ENCODE measurements at places on chromosomes 4 and X. TPM values are rescaled to one million over a fixed set of nuclear protein-coding genes. Genes with fewer than 3 reads are reported as not detected.

DNA sequence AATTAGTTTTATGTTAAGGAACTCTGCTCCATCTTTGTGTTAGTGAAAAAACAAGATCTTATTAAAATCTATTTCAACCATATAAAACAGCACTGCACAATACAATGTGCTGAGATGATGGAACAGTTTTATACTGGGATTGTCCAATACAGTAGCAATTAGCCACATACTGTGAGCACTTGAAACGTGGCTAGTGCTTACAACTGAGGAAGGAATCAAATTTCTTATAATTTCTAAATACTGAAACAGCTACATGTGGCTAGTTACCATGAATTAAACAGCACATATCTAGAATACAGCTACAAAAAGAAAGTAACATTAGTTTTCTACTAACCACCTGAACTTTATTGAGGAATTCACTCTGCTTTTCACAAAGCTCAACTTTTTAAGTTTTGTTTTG, 14.7 kb downstream of the NFXL1 start:
- DNase-seq, result no peak

- DNase-seq, result no peak
These were observed 25.7 kb downstream of the AFF1 start for GRCh38 chr4:86960557-86960961.

DNA sequence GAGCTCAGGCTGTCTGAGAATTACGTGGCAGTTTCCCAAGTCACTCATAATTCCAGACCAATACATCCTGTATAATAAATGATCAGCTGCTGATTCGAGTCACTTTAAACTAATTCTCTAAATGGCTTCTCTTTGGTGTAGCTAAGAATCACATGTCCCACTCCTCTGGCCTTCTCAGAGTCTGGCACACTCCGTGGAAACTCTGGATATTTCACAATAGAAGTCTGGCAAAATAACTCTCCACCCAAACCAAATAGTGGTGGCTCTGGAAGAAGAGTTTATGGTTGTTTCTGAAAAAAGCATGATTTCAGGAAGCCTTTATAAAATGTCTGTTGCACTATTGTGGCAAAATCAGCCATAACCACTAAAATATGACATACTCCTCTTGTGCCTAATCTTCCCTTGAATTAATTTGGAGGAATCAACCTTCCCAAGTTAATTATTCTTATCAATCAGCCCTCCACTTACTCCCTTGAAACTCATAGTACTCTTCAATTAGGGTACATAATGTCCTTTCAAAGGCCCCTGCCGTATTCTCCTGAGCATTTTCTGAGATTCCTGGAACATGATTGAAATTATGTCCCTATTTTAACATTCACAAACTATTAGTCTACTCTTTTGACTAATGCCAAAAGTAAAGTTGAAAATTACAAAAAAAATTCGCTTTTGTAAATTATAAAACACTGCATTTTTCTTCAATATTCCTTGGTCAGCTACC, 991.6 kb downstream of the FAT4 start:
- DNase-seq, result no peak

GRCh38 chr4:186684220-186684619, 39.4 kb downstream of the FAT1 start:
- no peak for DNase-seq

DNA sequence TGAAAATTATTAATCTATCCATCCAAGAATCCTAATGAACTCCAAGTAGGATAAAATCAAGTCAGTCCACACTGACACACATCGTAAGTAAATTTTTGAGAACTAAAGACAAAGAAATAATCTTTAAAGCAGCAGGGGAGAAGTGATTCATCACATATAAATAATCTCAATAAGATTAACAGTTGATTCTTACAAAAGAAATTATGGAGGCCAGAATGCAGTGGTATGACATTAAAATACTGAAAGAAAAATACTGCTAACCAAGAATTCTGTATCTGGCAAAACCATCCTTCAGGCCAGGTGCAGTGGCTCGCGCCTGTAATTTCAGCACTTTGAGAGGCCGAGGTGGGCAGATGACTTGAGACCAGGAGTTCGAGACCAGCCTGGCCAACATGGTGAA, 96.1 kb upstream of the SH3RF1 start:
- no peak for DNase-seq

GRCh38 chr4:178612733-178613132, 1170.5 kb upstream of the AGA start:
- DNase-seq, result no peak

DNA sequence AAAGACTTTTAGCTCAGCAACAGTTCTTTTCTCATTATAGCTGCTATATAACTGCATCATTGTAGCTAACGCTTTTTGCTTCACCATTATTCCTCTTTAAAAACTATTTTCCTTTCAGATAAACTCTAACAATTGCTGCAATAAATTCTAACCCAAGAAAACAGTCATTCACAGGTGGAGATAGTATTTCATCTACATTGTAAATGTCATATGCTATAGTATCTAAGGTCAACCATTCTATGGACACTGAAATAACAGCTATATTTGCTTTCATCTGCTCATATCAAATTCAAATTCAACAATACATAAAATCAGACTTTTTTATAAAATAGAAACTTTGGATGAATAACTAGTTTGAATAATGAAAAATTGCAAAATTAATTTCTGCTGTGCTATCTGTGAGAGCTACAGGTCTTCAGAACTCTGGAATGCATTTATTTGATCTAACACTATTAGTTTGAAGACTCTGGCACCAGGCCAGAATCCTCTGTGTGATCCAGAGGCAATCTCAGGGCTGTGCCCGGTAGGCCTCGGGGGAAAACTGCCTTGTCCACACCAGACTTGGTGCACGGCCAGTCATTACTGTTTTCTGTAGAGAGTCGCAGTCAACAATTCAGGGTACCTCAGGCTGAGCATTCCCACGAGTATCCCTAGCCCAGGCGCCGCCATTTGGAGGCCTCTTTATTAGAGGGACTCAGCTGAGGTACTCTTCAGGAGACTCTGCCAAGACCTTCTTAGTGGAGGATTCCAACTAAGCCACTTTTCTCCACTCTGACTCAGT, 332.4 kb downstream of the SLC7A11 start:
- peak; percentile 49 for DNase-seq

DNA sequence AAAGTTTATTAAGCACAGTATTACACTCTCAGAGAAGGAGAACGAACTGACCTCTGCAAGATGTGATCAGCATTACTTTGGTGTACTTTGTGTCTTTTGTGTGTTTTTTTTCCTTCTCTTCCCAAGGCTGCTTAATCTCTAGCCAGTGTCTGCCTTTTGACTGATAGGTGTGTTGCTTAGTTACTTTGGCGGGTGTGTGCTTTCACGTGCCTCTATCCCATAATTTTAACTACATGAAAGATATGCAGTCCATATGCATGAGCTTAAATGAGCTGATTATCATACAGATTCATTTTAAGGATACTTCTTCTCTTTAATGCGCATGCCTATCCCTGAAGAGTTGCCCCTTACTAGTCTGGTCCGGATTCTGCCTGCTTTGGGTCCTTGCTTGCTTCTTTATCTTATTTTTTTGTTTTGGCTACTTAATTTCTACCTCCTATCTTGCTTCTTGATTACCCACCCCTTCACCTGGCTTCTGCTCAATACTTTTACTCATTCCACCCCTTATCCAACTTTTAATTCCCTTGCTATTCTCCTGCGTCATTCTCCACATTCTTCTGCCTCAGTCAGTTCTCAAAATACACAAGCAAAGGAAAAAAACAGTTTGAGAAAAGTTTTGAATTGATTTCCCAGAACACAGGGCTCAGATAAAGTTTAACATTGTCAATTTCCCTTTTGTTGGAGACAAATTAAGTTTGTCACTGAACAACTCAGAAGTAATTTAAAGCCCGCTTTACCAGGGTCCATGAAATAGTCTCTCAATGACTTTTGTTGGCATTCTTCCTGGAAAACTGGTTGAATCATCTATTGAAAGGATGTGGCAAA, 182.0 kb downstream of the TENT5D start:
- DNase-seq, result no peak

- peak; percentile 77 for DNase-seq
These were observed 231.1 kb upstream of the CENPE start for GRCh38 chr4:103429283-103429682.

GRCh38 chr4:53191997-53192396, 173.9 kb downstream of the SCFD2 start:
- no peak for DNase-seq

DNA sequence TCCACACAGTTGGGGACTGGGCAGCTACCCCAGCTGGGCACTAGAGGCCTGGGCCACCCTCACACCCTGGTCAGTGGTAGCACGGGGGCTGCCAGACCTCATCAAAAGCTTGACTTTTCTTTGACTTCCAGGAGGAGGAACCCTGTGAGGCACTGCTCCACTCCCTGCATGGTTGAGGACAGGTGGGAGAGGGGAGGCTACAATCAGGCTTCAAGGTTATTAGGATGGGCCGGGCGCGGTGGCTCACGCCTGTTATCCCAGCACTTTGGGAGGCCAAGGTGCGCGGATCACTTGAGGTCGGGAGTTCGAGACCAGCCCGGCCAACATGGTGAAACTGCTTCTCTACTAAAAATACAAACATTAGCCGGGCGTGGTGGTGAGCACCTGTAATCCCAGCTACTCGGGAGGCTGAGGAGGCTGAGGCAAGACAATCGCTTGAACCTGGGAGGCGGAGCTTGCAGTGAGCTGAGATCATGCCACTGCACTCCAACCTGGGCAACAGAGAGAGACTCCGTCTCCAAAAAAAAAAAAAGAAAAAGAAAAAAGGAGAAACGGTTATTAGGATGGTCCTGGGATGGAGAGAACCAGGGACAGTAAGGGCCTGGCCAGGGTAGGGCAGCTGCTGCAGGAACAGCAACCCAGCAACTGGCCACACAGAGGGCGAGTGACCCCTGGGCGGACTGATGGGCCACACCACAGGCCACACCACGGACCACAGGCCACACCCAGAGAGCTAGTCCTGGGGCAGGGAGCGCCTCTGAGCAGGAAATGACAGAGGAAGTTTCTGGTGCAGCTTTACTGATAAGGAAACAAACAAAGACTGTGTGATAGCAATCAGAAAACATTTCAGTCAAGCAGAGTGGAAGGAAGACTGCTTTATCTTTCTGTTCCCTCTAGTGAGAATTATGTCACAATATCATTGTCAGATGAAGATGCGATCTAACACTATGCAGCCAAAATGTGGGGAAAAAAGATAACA, 20.5 kb upstream of the OPN1LW start:
- DNase-seq, result no peak

- DNase-seq, result no peak
These were observed 151.1 kb downstream of the PJA1 start for GRCh38 chrX:69014200-69014599.

DNA sequence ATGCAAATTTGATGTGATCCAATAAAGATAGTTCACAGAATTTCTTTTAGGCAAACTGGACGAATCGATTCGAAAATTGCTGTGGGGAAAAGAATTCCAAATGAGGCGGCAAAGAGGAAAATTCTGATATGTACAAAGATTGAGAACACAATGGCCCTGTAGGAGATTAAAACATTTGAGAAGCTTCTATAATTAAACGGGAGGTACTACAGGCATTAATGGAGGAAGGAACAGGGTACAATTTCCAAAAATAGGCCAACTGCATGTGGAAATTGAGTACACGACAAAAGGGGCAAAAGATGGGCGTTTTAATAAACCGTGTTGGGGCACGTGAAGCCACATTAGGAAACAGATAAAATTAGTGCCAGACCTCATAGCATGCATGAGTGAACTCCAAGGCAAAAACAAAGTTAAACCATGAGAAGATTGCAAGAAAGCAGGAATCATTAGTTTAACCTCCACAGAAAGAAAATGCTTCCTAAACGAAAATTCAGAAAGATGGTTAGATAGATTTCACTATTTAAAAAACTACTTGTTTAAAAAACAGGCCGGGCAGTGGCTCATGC, 68.4 kb downstream of the DHRSX start:
- DNase-seq, result no peak

DNA sequence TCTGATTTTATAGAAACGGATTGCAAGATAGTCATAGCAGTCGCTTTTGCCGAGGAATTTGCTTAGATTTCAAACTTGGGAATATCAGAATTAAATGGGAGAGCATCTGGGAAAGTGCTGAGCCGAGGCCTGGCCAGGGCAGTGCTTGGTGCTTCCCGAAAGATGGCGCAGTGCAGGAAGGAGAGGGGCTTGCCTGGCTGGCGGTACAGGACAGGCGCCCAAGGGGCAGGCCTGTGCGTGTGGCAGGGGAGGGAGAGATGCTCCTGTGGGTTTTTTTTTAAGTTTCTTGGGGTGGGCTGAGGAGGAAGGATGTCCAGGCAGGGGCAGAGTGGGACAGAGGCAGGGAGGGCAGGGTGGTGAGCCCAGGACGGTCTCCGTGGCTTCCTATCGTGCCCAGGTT, 241.1 kb downstream of the AFAP1 start:
- no peak for DNase-seq

- DNase-seq, result no peak
These were observed 199.9 kb downstream of the TMA16 start for GRCh38 chr4:163694385-163694784.

GRCh38 chr4:152590179-152591031, 54.5 kb upstream of the FBXW7 start:
- DNase-seq, result no peak

GRCh38 chr4:7647600-7648543, 213.1 kb upstream of the PSAPL1 start:
- DNase-seq, result no peak

- DNase-seq, result no peak
These were observed 7.2 kb downstream of the PPM1K start for GRCh38 chr4:88276952-88277710.

GRCh38 chrX:68822641-68823410, 6.0 kb upstream of the EFNB1 start:
- DNase-seq, result no peak

- DNase-seq, result no peak
These were observed 105.7 kb upstream of the PDLIM3 start for GRCh38 chr4:185640811-185641675.

- no peak for DNase-seq
These were observed 82.6 kb downstream of the MTMR1 start for GRCh38 chrX:150775569-150776350.

- no peak for DNase-seq
These were observed 1133.9 kb downstream of the SH3BGRL start for GRCh38 chrX:82335772-82336171.

- no peak for DNase-seq
These were observed 953 bp downstream of the EPGN start for GRCh38 chr4:74309223-74309622.

- DNase-seq, result peak; percentile 66
These were observed 70.0 kb downstream of the MGST2 start for GRCh38 chr4:139735381-139736273.

DNA sequence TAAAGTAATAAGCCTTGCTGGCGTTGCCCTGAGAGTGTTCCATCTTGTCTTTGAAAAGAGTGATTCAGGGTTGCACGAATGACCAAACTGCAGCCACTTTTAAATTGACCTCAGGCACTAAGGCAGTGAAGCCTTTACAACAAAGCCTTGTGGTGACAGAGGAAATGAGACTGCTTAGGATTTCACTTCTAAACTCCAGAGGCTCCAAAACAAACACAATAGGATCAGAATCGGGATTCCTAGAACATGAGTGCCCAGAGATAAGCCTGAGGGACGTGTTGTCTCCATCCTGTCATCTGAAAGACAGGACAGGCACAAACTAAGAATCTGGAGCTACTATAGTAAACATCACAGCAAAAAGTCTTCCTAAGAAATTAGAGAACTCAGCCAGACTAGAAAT, 405.2 kb downstream of the PPARGC1A start:
- no peak for DNase-seq

The DCAF4L1 gene
- total RNA-seq, result 0.17 TPM

The FGFBP1 gene
- 0.38 TPM for total RNA-seq

The GAGE2A gene
- total RNA-seq, result not detected

The MXRA5 gene
- total RNA-seq, result 1.7 TPM

The CSAG2 gene
- not detected for total RNA-seq

The SLC9B1 gene
- total RNA-seq, result not detected

The SLC9A6 gene
- 12.2 TPM for total RNA-seq

The HELT gene
- total RNA-seq, result 0.35 TPM

The SPATA4 gene
- not detected for total RNA-seq

The GSX2 gene
- total RNA-seq, result not detected

The STATH gene
- not detected for total RNA-seq

The PRDM8 gene
- total RNA-seq, result 0.10 TPM

Measured in H1 (cell line).